ENCODE measurements at places on chromosomes 6 and 20.

DNA sequence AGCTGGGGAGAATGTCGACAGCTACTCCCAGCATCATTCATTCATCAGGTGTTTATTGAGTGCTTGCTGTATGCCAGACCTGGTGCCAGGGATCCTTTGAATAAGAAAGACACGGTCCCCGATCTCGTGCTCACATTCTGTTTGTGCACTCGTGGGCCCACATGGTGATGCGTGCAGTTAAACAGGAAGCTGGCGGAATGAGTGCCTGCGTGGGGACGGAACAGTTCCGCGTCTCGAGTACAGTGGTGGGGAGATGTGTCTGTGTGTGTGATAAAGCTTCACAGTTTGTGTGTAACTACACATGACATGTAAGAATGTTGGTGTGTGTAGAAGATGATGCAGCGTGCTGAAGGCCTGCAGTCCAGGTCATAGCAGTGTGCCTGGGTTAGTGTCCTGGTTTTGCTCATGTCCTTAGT lies 6.5 kb downstream of the RBM38 start:
- no peak for DNase-seq

GRCh38 chr6:37979392-37980221 lies 160.1 kb downstream of the ZFAND3 start:
- no peak for DNase-seq

DNA sequence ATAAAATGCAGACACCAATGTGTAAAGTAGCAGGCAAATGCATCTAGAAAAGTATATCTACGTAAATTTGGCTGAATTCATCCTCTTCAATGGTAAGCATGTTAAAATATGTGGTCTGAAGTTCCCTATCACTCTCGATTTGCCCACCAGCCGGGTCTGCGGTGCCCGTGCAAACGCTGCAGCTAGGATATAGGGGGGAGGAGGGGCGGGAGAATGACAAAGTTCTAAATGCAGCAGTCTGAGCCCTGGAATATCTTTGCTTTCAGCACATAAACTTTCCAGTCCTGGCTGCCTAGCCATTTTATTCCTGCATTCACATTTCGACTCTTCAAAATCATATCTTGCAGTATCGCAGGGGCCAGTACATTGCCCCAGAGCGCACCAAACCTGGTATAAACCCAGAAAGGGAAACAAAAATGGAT lies 708 bp downstream of the NRN1 start:
- DNase-seq, result no peak

- no peak for DNase-seq
These were observed 143.1 kb downstream of the EDN3 start for GRCh38 chr20:59443550-59443949.

- DNase-seq, result no peak
These were observed 4.3 kb downstream of the NELFE start for GRCh38 chr6:31954511-31954910.

DNA sequence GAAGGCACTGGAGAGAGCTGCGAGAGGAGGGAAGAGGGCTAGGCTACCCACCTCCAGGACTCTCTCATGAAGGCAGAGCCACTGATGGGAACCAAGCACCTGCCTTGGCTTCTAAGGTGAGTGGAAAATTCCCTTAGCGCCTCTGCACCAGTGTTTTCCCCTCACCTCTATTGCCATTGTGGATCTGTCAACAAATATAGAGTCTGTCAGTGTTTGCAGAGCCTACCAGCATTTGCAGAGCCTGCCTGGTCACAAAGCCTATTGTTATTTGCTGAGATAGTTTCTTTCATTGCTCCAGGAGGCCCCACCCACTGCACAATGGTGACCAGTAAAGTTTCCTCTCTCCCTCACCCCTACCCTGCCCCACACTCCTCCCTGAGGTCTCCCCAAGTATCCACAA lies 141.9 kb downstream of the MRPL14 start:
- no peak for DNase-seq

- DNase-seq, result no peak
These were observed 135.1 kb upstream of the B3GAT2 start for GRCh38 chr6:71091956-71092355.

DNA sequence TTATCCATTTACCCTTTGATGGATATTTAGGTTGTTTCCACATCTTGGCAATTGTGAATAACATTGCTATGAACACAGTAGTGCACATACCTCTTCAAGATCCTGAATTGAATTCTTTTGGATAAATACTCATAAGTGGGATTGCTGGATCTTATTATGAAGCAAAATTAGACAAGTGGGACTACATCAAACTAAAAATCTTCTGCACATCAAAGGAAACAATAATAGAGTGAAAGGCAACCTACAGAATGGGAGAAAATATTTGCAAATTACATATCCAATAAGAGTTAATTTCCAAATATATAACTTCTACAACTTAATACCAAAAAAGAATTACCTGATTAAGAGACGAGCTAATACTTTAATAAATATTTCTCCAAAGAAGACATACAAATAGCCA lies 38.4 kb upstream of the BCAS1 start:
- DNase-seq, result no peak

DNA sequence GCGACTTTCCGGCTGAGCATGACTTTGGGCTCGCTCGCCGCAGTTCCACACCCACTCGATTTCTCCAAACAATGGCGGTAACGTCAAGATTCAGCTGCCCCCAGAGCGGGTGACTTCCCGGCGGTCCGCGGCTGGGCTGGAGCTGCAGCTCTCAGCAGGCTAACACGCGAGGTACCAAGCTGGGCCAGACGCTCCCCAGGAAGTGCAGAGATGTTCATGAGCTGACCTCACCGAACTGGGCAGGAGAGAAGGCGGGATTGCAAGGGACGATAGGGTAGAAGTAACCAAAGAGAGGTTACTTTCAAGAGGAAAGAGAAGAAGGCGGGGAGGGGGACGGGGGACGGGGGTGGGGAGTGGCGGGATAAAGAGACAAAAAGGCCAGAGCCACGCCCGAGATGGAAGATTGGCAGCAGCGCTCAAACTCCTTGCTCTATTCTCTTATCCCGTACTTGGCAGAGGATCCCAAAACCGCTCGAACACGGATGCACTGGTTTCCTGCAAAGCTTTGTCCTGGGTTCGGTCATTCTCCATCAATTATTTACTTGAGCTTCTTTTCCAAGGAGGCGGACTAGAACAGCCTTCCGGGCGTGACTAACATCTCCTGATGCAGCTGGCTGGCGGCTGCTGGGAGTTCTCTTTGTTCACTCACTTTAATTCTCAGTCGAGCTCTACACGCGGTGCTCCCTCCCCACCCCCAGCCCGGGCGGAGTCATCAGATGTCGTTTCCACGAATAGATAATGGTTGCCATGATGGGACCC lies at the start of gene MTCL3:
Gene MTCL3 (minus strand): TSS at position 626 of the 759 bp plus-strand sequence.
- no peak for DNase-seq
